Sciatic nerve (tissue), 2 donors: ENCODE measurements at places on chromosomes 2 and 18. TPM values are rescaled to one million over a fixed set of nuclear protein-coding genes. Genes with fewer than 3 reads are reported as not detected.

GRCh38 chr2:198385856-198386255 lies 581.5 kb downstream of the PLCL1 start:
- DNase-seq, result no peak

GRCh38 chr2:9330612-9331270 lies 92.6 kb downstream of the ITGB1BP1 start:
- DNase-seq, result no peak

Gene PRSS56
- total RNA-seq, result not detected

Gene RETSAT
- total RNA-seq, result 42.8 TPM

Gene GLI2
- 14.4 TPM for total RNA-seq

DNA sequence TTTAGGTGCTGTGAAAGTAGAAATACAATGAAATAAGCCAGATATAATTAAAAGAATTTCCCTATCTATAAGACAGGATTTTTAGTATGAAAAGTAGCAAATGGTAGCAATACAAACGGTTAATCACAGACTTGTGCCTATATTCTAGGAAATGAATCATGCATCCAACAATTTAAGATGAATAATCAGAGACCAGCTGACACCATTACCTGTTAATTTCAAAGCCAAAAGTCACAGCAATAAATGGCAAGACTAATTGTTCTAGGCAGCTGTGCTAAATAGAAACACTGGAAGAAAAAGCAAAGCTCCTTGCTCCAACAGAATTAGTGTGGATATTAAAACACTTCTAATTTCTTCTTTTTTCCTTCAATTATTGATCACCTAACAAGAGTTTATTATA lies 35.1 kb upstream of the MPP4 start:
- DNase-seq, result no peak

DNA sequence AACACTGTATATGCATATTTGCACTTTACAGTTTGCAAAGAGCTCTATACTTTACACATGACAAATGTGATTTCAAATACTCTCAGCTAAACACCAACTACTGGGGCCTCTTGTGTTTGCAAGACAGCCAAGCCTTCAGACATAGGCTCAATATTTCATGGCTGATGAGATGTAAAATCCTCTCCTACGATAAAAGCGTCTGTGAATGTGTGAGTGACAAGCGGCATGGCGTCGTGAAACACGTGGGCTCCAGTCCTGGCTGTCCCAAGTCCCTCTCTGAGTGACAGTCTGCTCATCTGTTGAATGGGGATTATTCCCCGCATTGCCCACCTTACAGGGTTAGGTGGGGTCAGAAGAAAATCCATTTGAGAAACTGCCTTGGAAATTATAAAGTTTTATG lies 489.8 kb downstream of the RNF144A start:
- DNase-seq, result no peak

Gene UGT1A10
- total RNA-seq, result not detected

- no peak for DNase-seq
These were observed 5.9 kb downstream of the FAM171B start for GRCh38 chr2:186699742-186700141.

DNA sequence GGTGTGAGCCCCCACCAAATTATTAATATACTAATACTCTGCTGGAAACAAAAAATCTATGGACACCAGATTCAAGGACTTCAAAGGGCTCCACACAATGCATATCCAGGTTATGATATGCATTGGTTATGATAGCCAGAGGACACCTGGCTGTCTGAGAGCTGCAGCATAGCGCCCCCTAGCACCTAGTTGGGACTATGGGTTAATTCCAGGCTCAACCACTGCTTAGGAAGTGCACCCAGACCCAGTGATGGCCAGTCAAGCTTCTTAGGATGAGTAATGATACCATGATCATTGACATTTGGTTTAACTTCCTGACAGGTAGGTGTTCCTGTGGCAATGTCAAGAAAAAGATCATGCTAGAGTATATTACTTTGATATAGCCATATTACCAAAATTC lies 3.8 kb upstream of the FRZB start:
- no peak for DNase-seq

GRCh38 chr2:122391726-122392125 lies 636.3 kb downstream of the TSN start:
- DNase-seq, result no peak
